ENCODE measurements at places on chromosomes 2 and 18.

GRCh38 chr2:158113741-158114295, 12.1 kb downstream of the UPP2 start:
- no peak for DNase-seq

DNA sequence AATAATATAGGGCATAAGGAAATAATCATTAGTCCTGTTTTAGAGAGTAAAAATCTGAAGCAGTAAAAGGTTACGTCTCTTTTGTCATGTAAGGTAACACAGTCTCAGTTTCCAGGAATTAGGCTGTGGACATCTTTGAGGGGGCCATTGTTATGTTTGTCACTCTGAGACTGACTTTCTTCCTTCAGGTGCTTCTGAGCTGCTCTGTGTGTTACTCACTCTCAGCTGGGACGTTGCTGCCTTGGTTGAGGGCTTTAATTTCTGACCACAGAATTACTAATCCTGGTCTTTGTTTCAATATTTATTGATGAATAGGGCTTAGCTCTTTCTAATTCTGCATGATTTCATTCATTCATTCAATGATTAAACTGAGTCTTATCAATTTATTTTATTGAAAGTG, 55.9 kb upstream of the SLC38A11 start:
- no peak for DNase-seq

DNA sequence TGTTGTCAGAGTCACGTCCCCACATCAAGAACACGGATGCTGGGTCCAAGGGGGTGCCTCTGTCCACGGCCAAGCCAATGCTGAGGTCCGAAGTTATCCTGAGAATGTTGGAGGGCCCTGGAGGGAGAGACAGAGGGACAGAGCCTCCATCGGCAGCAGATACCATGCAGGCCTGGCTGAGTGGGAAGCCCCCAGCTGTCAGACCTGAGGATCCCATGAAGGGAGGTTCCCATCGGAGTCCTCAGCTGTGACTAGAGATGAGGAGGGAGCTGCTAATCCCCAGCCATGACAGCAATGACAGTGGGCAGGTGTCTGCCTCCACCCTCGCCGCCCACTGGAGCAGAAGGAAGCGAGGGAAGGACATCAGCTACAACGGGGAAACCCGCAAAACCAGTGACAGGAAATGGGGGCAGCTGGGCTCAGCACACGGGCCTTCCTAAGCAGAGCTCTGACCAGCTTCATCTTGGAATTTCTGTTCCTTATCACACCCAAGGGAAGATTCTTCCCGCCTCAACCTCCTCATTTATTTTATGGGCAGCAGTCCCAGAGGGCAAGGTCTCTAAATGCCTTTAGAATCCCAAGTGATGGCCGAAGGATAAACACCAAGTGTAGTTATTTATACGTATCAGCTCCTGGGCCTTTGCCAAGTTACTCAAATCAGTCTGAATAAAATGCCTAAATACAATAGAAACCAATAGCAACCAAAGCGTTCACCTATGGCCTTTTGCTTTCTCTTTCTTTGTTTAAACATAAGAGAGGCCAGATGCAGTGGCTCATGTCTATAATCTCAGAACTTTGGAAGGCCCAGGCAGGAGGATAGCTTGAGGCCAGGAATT, 32.2 kb downstream of the FAM178B start:
- peak; percentile 55 for DNase-seq

DNA sequence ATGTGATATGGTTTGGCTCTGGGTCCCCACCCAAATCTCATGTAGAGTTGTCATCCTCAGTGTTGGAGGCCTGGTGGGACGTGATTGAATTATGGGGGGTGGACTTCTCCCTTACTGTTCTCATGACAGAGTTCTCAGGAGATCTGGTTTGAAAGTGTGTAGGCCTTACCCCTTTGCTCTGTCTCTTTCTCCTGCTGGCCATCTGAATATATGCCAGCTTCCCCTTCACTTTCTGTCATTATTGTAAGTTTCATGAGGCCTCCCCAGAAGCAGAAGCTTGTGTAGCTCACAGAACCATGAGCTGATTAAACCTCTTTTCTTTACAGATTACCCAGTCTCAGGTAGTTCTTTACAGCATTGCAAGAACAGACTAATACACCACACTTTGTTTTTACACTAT, 222.3 kb downstream of the DOK6 start:
- DNase-seq = no peak

DNA sequence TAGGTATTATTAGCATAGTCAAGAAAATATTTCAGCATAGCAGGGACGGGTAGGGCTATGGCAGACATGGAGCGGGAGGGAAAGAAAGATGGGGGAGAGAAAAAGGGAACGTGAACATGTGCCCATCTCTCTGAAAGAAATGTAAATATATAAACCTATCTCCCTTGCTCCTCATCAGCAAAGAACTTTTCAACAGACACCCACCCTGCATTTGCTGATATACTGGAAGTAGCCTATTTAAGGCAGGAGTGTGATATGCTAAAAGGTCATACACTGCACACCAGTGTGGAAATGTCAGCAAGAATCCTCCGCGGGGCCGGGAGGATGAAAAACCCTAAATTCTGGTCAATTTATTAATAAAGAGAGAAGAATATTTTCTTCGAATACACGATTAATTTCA, 1.7 kb downstream of the MBOAT2 start:
- DNase-seq = no peak

DNA sequence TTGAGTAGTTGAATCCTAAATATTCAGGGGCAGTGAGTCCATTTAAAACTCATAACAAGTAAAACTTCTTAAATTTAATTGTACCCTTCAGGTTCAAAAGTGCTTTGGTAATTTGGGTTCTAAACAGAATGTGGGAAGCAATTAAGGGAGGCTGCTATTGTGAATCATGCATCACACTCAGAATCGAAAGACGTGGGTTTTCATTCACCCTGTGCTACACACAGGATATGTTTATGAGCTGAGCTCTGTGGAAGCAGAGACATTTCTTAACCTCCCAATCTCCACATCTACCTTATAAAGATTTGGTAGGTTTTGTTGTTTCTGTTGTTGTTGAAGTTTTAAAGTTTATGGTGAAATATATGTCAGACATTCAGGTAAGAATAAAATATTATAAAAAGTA, 633.4 kb downstream of the DPP10 start:
- DNase-seq = no peak

DNA sequence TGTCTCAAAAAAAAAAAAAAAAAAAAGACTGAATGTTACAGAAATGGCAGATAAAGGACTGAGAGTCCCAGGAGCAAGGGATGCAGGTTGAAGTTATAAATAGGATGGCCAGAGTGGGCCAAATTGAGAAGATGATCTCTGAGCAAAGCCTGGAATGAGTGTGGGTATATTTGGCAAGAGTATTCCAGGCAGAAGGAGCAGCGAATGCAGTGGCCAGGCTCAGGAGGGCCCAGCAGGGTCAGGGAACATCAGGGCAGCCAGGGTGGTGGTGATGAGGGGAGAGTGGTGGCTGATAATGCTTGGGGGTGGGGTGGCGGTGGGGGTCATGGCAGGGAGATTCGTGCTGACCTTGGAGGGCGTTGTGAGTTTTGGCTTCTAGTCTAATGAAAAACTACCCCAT, 141.3 kb upstream of the AGAP1 start:
- no peak for DNase-seq

GRCh38 chr2:23649819-23650218, 264.8 kb downstream of the KLHL29 start:
- DNase-seq = no peak

GRCh38 chr2:202054679-202055078, 18.4 kb upstream of the KIAA2012 start:
- no peak for DNase-seq
